Stimulated activated CD4-positive, alpha-beta T cell treated with anti-CD3 and anti-CD28 coated beads, Interleukin-15, amount 100 ng/mL, for 1 hour (primary cell): ENCODE measurements at places on chromosomes 5 and 9.

GRCh38 chr5:72145348-72145747 lies 38.1 kb downstream of the MAP1B start:
- no peak for DNase-seq

DNA sequence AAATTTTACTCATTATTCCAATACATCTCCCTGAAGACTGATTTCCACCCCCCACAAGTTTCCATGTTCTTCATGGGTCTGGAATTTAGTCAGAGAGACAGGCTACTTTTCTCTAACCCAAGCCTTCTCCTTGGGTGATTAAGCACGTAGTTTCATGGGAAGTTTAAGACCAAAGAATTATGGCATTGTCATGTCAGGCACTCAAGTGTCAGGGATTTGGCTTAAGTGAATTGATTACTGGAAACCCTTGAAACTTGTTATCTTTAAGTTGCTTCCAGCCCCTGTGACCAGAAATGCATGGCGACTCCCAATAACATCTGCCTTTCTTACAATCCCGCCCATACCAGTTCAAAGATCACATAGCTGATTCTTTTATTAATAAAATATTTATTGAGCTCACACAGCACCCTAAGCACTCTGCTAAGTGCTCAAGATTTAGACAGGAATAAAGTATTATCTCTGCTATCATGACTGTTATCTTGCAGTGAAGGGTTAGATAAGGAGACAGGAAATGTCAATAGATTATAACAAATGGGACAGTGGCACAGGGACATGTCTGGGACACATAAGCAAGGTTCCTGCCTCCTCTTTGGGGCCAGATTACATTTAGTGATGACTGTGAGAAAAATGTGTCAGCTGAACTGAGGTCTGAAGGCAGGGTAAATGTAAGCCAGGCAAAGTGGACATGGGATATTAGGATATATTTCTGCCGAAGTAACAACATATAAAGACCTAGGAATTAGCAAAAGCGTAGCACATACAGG lies 241.2 kb upstream of the TNC start:
- DNase-seq = no peak

DNA sequence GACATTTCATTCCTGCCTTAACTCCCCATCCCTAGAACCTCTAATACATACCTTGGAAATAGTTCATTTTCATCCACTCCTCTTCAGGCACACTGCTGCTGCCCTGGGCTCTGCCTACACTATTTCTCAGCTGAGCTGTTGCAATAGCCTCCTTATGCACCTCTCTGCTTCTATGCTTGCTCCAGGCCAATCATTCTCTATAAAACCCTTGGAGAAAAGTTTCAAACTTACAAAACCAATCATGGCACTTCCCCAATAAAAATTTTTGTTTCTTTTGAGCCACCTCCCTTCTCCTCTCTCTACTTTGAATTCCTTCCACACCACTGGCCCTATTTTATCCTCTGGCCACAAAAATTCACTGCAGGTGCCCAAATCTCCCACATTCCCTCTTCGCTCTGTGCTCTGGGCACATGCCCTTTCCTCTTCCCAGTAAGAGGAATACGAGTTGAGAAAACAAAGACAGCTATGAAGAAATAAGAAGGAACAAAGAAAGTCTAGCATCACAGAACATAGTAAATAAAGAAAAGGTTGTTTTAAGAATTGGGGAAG lies 301.4 kb downstream of the ELAVL2 start:
- DNase-seq = no peak

GRCh38 chr9:522658-523057 lies 308.0 kb downstream of the DOCK8 start:
- DNase-seq = no peak

DNA sequence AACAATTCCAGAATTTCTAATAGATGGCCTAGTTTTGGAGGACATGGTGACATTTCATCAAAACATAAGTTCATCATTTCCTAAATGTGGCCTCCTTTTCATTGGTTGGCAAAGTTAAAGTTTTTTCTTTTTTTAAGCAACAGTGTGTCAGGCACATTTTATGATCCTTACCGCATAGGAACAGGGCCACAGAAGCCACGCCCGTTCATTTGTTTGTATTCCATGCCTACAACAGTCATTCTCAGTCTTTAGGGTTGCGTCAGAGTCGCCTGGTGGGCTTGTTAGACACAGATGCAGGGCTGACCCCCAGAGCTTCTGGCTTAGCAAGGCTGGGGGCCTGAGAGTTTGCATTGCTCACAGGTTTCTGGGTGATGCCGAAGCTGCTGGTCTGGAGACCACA lies 130.2 kb downstream of the HSD17B3 start:
- no peak for DNase-seq

DNA sequence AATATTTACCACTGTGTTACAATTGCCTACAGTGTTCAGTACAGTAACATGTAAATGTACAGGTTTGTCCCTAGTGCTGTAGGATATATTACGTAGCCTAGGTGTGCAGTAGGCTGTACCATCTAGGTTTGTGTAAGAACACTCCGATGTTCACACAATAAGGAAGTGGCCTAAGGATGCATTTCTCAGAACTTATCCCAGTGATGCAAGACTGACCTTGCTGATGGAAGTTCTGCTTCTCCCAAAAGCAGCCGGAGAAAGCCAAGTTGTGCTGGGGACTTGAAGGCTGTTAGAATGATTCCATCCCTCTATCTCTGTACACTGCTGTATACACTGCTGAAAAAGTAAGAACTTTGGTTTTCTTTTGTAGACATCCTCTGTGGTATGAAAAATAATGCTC lies 21.6 kb downstream of the NEUROG1 start:
- DNase-seq = no peak

GRCh38 chr5:135505973-135506372 lies 29.8 kb downstream of the NEUROG1 start:
- no peak for DNase-seq

- DNase-seq = no peak
Observed at GRCh38 chr9:113311961-113312360, 8.8 kb upstream of the RNF183 start.
